ENCODE measurements at places on chromosomes 1 and 21.

GRCh38 chr21:26715878-26716506, 129.2 kb downstream of the ADAMTS1 start:
- no peak for DNase-seq

- no peak for DNase-seq
Measured at GRCh38 chr1:27113861-27114260, 41.1 kb downstream of the SLC9A1 start.

- no peak for DNase-seq
Measured at GRCh38 chr21:16536643-16537434, 807.1 kb downstream of the USP25 start.

GRCh38 chr1:16905868-16906702, 10.3 kb downstream of the RNU1-2 start:
- no peak for DNase-seq

DNA sequence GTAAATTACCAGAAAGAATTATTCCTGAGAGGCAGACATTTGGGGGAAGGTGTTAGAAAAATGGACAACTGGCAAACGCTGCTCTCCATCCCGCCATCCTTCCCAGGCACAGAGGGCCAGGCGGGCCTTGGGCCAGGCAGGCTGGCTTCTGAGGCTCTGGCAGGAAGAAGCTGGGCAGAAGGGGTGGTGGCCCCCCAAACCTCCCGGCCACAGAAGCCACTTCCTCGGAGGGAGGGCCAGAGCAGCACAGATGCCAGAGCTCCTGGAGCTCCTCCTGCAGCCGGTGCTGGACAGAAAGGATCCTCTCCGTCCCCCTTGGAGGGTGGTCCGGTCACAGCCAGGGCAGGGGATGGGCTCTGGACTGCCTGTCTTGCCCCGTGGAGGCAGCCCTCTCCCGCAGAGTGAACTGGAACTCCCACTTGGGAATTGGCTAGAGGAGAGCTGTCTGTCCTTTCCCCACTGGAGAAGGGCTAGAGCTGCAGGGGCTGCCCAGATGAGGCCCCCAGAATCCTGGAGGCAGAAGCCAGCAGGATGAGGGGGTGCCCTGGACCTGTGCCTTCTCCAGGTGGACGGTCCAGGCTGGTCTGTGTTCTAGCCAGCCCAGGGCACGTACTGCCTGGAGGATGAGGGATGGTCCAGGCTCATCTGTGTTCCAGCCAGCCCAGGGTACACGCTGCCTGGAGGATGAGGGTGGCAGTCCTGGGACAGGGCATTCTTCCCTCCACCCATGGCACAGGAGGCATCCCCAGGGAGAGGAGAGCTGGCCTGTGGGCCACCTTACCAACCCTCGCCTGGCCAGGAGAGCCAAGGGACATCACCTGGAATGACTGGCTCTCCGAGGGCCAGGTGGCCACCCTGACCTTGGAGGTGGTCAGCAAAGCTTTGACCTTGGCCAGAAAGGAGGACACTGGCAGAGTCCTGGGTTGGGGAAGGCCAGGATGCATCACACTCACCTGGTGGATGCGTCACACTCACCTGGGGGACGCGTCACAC, 47.4 kb upstream of the ACTRT2 start:
- no peak for DNase-seq

- DNase-seq = no peak
Measured at GRCh38 chr1:241308011-241308410, 49.0 kb downstream of the RGS7 start.

- no peak for DNase-seq
Measured at GRCh38 chr21:21921410-21922232, 923.4 kb downstream of the NCAM2 start.

DNA sequence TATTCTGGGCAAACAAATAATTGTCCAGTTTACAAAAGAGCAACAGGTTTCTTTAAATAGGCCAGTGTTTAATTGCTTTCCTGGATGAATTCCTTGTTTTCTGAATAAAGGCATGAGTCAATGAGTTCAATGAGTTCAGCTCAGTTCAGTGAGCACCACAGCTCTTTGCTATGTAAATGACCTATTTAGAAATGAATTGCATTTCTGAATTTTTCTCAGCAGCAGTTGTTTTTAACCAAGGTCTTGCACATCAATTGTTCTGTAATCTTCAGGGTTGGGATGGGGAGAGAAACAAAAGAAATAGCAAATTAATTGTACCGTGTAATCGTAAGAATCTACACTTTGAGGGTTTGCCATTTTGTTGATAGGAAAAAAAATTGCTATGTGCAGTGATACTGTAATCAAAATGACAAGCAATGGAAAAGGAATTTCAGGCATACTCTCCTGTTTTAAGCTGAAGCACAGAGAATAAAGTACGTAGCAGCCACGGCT, 45.7 kb downstream of the MIS18A start:
- DNase-seq = no peak

All from stimulated activated CD4-positive, alpha-beta T cell treated with anti-CD3 and anti-CD28 coated beads, TNF-alpha, amount 100 ng/mL, for 1 hour (primary cell).